Fibroblast of skin of scalp (primary cell): ENCODE measurements at places on chromosomes 7 and 10.

GRCh38 chr10:125062227-125062913, 98.0 kb downstream of the CTBP2 start:
- DNase-seq, result no peak

DNA sequence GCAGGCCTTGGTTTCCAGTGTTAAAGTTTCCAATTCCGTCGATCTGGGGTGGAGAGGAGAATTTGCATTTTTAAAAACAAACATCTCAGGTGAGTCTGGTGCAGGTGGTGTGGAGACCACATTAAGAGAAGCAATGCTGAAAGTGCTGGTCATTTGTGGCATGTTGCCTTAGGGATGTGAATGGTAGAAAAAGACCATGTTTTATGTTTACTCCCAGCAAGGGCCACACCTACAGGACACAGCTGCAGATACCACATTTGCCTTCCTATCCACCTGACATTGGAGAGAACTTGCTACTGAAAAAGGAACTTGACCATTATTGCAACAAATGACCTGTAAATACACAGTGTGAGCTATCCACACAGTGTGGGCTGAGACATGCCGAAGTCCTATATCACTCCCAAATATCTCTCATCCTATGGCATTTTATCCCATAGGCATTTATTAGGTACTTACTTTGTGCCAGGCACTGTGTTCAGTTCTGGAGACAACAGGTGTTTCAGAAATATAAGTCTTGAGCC, 183.1 kb downstream of the NRP1 start:
- no peak for DNase-seq

DNA sequence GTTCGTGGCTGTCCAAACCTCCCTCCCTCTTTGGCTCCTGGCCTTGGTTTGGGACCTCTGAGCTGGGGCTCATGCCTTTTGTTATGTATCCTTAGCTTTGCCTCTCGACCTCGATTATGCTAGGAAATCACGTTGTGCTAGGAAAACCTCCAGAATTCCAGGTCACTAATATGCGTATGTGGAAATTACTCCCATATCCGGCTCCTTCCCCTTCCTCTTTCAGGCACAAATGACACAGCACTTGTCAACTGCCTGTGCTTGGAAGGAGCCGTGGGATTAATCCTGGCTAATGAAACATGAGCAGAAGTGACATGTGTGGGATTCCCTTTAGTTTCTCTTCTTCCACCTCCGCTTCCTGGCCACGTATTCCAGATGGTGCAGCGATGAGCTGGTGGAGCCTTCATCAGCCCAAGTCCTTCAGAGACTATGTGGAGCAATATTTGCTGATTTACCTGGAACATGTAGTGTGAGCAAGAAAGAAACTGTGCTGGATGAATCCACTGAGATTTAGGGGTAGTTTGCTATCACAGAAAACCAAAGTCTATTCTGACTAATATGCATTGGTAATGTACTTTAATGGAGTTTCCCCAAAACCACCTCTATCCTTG, 149.2 kb downstream of the REEP3 start:
- no peak for DNase-seq

- DNase-seq, result no peak
Observed at GRCh38 chr10:86801995-86802394, 45.6 kb downstream of the BMPR1A start.

DNA sequence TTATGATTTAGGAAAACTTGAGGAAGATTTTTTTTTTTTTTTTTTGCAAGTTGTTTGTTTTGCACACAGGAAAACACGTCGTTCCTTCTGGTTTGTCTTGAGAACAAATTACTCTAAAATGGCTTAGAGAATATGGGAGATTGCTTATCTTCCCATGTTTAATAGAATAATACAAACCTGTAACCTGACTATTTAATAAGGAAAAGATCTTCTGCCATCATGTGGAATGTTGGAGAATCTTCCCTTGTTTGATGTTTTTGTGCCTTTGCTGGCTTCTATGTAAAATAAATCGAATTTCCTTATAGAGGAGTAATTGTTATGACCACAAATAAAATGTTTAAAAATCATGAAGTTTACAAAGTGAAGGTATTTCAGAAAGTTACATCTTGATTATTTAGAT, 818.8 kb downstream of the GATA3 start:
- DNase-seq, result no peak

- peak; percentile 67 for DNase-seq
Observed at GRCh38 chr10:77398558-77398957, 239.1 kb downstream of the KCNMA1 start.

DNA sequence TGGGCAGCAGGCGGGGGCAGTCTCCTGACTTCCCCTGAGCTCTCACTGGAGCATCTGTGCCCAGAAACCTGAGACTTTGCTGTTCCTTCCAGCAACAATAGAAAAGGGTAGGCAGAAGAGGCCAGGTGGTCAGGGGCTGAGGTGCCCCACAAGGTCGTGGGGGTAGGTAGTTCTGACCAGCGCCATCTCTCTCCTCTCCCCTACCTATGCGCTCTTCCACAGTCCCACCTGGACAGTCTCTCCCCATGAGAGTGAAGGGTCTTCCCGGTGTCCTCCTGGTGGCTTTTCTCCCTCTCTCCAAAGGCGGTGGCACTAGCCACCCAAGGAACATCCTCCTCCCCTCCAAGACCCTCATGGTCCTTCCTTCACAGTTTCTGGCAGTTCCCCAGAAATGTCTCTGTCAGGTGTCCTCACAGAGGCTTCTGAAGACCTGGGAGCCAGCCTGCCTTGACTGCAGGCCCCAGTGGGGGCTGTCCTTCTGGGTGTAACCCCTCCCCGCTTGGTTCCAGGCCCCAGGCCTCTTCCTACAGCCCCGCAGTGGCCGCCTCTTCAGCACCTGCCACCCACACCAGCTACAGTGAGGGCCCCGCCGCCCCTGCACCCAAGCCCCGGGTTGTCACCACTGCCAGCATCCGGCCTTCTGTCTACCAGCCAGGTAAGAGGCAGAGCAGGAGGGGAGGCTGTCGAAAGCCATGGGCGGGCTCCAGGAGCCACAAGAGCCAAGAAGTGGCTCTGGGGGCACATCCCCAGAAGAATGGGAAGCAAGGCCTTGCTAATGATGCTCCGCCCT, 41.3 kb downstream of the LDB3 start:
- no peak for DNase-seq

GRCh38 chr10:35463878-35464277, 127.6 kb downstream of the CCNY start:
- DNase-seq, result no peak

GRCh38 chr10:17085011-17085725, 44.4 kb downstream of the CUBN start:
- DNase-seq, result peak; percentile 46

DNA sequence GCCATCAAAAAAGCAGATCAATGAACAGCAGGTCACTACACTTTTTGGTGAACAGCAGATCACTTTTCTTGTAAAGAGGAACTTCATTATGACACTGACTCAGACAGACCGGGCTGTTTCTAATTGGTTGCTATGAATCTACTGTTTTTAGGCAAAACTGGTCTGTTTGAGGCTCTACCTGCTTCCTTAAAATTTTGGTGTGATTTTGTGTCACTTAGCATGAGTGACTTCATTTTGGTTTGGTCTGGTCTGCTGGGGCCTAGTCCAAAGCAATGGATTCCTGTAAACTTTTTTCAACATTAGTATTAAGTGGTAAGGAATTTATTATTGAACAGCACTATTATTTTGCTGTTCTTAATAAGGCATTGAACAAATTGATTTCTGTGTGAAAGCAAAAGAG, 41.8 kb upstream of the C10orf71 start:
- DNase-seq, result no peak

GRCh38 chr7:71504697-71505441, 372.9 kb downstream of the GALNT17 start:
- DNase-seq, result no peak

DNA sequence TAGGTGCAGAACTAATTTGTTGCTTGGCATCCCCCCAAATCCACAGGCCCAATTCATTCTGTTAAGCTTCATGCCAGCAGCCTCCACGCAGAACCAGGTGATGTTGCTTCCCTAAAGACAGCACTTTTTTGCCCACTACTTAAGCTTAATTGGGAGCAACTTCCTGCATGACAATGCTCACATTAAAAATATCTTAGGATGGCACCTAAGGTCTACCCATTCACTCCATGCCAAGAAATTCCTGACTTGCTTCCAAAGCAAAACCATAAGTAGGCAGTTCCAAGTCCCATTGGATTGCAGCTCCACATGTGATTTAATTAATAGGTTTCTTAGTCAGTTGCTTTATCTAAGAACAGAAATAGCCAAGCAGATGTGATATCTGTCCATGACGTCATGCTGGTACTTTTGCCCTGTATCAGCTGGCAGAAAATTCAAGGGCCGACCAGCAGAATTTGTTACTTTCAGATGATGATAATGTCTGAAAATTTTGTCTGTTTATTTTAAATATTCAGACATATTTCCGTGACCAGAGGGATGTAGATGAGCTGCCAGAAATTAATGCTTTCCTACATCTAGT, 325.5 kb downstream of the LHFPL3 start:
- DNase-seq, result no peak

GRCh38 chr7:116087291-116087690, 56.7 kb upstream of the TFEC start:
- no peak for DNase-seq

DNA sequence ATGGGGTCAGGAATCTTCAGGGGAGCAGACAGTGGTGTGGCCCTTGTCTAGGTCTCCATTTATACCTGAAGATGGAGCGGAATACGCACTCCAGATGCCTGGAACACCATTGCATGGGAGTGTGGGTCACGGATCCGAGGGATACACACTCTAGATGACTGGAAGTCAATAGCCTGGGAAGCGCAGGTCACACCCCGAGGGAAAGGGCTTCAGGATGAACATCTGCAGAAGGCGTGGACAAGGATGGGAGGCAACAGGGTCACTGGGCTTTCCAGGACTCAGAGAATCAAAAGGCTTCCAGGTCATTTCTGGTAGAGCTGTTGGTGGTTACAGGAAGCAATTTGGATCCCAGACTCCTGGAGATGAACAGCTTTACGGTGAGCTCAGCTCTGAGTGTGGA, 382.2 kb upstream of the KLF6 start:
- DNase-seq, result no peak

DNA sequence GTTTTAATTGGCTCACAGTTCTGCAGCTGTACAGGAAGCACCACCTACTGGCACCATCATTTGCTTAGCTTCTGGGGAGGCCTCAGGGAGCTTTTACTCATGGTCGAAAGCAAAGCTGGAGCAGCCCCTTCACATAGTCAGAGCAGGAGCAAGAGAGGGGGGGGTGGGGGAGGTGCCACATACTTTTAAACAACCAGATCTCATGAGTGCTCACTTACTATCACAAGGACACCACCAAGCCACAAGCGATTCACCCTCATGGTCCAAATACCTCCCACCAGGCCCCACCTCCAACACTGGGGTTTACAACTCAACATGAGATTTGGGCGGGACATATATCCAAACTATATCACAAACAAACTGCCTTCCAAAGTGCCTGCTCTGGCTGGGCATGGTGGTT, 31.7 kb upstream of the SLC18A3 start:
- no peak for DNase-seq

DNA sequence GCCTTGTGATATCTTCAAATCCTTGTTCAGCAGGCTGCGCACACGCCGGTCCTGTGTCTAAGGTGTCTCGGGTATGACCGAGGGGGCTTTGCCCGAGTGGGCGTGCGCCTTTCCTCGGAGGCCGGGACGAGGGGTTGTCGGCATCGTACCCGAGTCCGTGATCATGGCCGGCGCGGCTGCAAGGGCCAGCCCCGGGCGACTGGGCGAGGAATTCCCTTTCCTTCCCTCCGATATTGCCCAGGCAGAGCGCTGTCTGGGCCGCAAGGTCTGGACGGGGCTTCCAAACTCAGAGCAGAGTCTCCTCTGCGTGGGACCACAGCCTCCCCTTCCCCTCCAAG, 59.7 kb downstream of the ZNF467 start:
- DNase-seq, result no peak

DNA sequence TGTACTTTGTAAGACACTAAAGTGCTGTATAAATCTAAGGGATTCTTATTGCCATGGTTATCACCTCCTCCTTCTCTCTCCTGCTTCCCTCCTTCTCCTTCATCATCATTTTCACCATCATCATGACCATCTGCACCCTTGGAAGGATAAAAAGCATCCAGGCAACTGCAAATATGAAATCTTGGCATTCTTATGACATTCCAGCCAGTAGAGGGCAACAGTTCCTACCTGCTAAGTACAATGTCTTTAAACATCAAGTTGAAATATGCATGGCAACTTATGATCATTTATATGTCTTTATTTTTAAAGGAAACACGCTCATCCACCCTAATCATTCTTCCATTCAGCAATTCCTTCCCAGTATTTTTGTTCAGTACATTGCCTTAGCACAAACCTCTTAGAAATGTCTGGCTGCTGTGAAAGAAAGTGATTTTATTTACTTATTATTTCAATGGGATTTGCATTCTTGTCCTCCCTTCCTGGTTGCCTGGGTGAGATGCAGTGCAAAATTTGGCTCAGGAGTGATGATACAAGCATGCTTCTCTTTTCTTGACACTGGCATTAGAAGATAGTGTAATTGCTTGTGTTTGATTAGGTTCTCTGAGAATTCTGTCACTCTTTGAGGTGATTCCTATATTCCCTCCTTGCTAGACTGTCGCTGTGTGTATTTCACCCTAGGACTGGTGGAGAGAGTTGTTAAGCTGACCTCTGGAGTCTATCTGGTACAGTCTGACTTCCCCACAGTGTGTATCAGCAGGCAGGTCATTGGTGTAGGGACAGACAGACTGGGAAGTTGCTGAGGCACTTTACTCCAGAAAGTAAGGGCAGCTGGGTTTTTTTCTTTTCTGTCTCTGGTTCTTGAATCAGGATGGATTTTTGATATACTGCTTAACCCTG, 188.5 kb upstream of the BMPER start:
- DNase-seq, result peak; percentile 68

DNA sequence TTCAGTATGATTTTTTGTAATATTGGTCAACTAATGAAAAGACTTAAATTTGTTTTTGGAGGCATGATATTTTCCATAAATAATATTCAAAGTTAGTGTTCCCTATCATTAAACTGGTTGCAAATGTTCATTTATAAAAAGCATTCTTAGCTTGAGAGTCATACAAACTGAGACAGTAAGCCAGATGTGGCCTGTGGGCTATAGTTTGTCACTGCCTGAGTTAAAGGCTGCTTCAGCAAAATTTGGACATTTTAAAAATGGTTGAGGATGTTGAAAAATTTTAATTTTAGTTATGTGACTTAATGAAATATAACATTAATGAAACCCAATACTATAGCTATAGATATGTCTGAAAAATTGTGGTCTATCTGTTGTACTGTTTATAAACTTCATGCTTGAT, 180.2 kb upstream of the CACNA2D1 start:
- DNase-seq, result peak; percentile 57

GRCh38 chr7:44977959-44978335, 868 bp downstream of the MYO1G start:
- DNase-seq, result no peak

GRCh38 chr10:86630079-86630478, 24.3 kb upstream of the OPN4 start:
- peak; percentile 31 for DNase-seq
